Kidney epithelial cell (primary cell): ENCODE measurements at places on chromosomes 7 and 10.

DNA sequence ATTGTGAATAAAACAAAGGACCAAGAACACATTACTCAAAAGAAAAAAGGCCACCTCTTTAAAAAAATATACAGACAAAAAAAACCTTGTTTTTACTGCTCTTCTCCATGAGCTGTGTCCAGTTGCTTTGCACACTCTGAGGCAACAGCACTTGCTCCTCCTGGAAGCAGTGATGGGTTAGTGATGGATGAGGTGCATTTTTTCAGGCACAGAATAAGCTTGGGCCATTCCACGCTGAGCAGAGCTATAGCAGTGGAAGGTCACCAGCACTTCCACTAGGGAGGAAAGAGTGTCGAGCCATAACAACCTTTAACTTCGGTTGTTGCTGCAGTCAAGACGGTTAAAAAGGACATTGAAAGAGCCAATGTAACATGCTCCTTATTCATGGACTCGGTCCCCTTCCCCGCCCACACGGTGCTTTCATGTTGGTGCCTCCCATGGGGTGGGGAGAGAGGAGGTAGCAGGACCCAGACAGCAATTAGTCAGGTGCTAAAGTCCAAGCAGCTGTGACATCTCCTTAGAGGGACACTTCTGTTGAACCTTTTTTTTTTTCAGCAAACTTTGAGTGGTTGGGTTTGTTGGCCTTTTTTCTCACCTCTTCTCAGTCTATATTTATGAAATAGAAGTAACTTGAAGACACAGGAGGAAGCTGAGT lies 136.5 kb upstream of the ADARB2 start:
- no peak for DNase-seq

DNA sequence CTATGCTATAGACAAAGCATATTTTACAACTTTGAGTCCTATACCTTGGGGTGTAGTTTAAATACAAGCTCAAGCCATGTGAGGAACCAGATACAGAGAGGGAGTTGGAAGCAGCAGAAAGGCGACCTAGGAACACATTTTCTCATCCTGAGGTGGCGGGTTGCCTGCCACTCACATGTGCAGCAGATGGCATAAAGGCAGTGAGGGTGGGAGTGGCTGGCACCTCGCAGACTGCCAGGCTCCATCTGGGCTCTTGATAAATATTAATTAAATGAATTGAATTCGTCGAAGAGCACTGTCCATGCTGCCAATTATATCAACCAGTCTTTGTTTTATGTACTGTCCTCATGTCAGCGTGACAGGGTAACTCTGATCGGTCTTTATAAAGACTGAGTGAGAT lies 79.0 kb upstream of the SEMA3C start:
- DNase-seq: no peak

GRCh38 chr7:90503367-90503766 lies 33.9 kb downstream of the PTTG1IP2 start:
- no peak for DNase-seq

DNA sequence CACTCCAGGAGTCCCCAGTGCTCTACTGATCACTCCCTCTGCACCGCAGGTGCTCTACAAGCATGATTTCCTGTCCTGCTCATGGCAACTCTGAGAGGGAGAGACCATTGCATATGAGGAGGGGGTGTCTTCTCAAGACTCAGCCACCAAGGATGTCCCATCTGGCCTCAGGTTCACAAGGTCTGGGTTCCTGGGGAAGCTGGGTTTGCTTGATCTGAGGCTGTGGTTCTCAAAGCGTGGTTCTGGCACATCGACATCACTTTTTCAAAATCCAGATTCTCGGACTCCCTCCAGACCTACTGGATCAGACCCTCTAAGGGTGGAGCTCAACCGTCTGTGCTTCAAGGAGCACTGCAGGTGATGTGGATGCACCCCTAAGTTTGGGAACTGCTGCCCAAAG lies 247.5 kb downstream of the PLXNA4 start:
- DNase-seq: no peak

DNA sequence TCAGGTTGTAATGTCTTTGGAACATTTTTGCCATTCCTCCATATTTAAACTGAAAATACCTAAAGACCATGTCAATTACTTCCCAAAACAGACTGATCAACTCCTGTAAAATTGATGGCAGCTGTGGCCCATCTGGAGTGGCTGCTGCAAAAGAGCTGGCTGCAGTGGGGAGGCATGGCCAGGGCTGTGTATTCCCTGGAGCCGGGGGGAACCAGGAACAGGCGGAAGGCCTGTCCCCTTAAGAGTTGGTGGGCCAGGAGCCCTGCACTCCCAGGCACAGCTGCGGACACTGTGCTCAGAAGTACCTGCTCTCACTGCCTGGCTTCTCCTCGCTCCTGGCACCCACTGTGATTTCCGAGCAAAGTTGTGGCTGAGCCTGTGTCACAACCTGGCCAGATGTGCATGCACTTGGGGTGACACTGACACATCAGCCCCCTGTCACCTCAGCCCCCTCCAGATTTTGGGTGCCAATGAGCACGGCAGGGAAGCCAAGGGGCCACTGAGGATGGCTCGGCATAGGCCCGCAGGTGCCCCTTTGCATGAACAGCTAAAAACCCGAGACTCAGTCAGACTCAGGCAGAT lies 116.1 kb downstream of the DGKB start:
- no peak for DNase-seq

GRCh38 chr10:59314268-59314667 lies 48.1 kb downstream of the FAM13C start:
- no peak for DNase-seq

DNA sequence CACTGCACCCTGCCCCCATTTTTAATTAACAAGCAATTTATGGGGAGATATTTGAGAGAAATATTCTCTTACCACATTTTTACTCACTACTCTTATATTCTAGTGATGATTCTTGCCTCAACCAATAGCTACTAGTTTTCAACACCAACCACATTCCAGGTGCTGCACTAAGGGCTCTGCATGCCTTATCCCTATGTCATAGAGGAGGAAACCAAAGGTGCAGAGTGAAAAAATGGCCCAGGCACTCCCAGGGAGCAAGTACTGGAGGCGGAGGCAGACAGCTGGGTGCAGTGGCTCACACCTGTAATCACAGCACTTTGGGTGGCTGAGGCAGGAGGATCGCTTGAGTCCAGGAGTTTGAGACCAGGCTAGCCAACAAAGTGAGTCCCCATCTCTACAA lies 35.5 kb upstream of the TPST1 start:
- no peak for DNase-seq

GRCh38 chr10:69914398-69915214 lies 112.9 kb downstream of the COL13A1 start:
- DNase-seq: no peak

DNA sequence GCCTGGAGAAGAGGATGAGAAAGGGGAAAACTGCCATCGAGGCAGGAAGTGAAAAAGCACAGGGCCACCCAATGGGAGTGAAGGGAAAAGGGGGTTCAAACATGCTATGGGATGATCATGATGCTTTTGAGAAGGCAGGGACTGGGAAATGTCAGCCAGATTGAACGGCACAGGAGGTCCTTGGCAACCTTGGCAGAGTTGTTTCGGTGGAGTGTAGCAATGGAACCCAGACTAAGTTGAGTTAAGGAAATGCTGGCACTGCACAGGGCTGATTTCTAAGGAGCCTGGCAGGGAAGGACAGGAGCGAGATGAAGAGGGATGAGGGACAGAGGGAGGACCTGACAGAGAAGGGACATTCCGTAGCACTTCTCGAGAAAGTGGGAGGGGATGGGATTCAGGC lies 101.4 kb downstream of the PIP4K2A start:
- DNase-seq: no peak

DNA sequence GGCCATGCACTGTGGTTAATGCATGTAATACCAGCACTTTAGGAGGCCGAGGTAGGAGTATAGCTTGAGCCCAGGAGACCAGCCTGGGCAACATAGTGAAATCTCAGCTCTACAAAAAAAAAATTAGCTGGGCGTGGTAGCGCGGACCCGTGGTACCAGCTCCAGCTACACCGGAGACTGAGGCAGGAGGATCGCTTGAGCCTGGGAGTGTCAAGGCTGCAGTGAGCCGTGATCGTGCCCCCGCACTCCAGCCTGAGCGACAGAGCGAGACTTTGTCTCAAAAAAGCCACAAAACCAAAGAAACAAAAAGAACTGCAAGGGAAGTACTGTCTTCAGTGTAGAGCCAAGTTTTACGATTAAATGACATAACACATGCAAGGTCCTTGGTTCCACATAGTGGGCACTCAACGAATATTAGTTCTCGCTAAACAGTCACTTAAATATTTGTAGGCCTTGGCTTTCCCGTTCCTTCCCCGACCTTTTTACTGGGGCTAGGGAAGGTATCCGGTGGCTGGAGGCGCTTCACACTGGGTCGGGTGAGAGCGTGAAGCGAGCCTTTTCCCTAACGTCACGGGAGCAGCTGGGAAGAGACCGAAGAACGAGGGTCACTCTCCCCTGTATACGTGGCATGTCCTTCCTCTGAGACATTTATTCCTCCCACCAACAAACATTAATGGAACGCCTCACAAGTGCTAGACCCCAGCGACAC lies 993 bp upstream of the SND1 start:
- no peak for DNase-seq
